ENCODE measurements at places on chromosomes 7 and 10.
A peak's percentile ranks its signal among the peaks of the same experiment; 100 is the strongest.

DNA sequence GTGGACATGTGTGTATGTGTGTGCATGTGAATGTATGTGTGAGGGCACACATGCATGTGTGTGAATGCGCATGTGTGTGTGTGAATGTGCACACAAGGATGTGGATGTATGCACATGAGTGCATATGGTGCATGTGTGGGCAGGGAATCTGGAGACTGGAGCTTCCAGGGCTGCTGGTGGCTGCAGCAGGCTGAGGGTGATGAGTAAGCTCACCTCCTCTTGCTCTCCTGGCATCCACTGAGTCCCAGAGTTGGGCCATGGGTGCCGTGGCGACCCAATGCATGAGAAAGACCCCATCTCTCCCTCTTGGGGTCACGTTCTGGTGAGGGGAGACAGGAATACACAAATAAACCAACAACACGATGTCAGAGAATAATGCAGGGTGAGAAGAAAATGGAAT lies 33.3 kb upstream of the COL13A1 start:
- DNase-seq: no peak

- no peak for DNase-seq
Measured at GRCh38 chr10:62826273-62826672, 10.1 kb upstream of the EGR2 start.

GRCh38 chr7:158616050-158616449 lies 28.4 kb upstream of the PTPRN2 start:
- no peak for DNase-seq

GRCh38 chr7:150820578-150821198 lies 20.1 kb downstream of the TMEM176A start:
- DNase-seq: no peak

DNA sequence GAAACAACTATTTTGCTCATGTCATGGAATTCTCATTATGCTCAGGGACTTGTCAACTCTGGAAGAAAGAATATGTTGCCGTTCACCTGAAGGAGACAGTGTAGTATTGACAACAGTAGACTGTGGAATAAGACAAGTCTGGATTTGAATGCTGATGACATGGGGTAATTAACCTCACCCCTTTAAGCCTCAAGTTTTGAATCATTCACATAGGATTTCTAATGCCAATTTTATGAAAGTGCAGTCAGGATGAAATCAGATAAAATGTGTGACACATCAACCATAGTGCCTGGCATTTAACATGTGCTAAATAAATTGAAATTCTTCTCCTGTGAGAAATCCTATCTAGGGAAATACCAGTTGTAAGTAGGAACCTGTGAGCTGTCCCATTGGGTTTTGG lies 305.8 kb downstream of the KIF20B start:
- no peak for DNase-seq

- peak; percentile 31 for DNase-seq
Measured at GRCh38 chr7:106858618-106859532, 6.2 kb upstream of the PIK3CG start.

- DNase-seq: no peak
Measured at GRCh38 chr10:86769991-86770390, 13.6 kb downstream of the BMPR1A start.
